Substantia nigra (tissue), 51 donors: ENCODE measurements at places on chromosomes 4 and X.

GRCh38 chr4:175443547-175443946 is 368.5 kb downstream of the GPM6A start:
- DNase-seq = no peak

DNA sequence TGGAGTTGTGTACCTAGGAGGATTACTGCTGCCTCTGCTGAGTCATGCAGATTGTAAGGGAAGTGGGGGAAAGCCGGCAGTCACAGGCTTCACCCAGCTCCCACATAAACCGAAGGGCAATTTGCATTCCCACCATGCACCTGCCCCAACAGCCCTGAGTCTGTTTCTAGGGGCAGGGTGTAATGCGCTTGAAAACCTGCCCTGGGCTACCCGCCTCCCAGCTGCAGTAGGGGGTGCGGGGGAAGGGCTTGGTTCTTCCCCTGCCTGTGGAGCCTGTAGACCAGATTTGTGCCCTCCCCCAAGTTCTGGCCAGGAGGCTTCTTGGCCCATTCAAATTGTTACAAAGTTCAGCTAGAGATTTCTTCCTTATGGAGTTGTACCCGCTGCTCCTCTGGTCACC is 269.2 kb upstream of the DDX53 start:
- no peak for DNase-seq

DNA sequence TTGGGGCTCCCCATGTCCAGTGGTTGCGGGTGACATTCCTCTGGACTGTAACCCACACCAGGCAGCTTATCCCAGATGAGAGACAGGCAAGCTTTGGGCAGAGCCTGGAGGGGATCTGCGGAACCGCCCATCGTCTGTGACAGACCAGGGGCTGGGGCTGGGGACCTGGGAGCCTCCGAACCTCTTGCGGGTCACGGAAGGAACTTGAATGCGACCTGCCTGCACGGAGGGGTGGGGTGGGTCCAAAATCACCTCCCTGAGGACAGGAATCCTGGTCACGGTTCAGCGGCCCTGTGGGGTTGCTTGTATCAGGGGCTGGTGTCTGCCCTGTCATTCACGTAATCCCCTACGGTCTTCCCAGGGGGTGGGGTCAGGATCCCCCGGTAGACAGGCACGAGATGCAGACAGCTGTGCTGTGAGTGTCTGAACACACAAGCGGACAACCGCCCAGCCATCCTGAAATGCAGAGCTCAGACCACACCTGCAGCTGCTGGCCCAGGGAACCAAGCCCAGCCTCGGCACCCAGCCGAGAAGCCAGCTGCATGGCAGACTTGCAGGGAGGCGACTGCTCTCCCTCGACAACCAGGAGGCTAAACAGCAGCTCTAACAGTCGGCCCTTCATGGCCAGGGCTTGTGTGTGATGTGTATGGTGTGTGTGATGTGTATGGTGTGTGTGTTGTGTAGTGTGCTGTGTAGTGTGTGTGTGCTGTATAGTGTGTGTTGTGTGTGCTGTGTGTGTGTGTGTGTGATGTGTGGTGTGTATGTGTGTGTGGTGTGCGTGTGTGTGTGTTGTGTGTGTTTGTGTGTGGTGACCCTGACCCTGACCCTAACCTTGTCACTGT is 105.9 kb upstream of the ADRA2C start:
- DNase-seq = peak; percentile 69

DNA sequence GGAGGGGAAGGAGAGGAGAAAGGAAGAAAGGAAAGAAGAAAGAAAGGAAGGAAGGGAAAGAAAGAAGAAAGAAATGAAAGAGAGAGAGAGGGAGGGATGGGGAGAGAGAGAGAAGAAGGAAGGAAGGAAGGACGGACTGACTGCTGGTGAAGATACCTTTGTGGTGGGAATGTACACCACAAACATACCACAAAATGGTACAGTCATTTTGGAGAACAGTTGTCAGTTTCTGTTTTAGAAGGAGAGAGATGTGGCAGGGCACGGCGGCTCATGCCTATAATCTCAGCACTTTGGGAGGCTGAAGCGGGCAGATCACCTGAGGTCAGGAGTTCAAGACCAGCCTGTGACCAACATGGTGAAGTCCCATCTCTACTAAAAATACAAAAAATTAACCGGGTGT is 40.0 kb upstream of the SHISA3 start:
- no peak for DNase-seq

GRCh38 chr4:98469771-98470170 is 188.6 kb downstream of the TSPAN5 start:
- DNase-seq = no peak

GRCh38 chrX:56468441-56468840 is 95.0 kb upstream of the UBQLN2 start:
- no peak for DNase-seq

GRCh38 chr4:67393699-67394281 is 151.5 kb downstream of the CENPC start:
- no peak for DNase-seq

DNA sequence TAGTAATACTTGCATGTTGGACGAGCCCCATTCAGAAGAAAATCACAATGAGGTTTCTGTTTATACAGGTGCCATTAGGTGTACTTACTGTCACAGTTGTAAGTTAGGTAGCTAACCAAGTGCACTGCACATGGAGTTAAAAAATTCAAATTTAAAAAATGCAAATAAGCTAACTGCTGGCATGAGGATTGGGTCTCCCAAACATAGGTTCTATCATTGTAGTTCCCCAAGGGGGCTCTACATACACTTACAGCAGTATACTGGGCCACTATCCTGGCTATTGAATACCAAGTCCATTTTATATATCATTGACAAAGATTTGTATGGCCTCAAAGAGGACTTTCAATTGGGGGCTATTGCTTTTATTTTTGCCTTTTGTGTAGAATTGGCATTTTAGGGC is 153.4 kb downstream of the FMR1NB start:
- DNase-seq = no peak

GRCh38 chr4:79317711-79318110 is 8.2 kb downstream of the NAA11 start:
- no peak for DNase-seq

- DNase-seq = peak; percentile 17
Measured at GRCh38 chrX:21373637-21374162, 518 bp upstream of the CNKSR2 start.

DNA sequence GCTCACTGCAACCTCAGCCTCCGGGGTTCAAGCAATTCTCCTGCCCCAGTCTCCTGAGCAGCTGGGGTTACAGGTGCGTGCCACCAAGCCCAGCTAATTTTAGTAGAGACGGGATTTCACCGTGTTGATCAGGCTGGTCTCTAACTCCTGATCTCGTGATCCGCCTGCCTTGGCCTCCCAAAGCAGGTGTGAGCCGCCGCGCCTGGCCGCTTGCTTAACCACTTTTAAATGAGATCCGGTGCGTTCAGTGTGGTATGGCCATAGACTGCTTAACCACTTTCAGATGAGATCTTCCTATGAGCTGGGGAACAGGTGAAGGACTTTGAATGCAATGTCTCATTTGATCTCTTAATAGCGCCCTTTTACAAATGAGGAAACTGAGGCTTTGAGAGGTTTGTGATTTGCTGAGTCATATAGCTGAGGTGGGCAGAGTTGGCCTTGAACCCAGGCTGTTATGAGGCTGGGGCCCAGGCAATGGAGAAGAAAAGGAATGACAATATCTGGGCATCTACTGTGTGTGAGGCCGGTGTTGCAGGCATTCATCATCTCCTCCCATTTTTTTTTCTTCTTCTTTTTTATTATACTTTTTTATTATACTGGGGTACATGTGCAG is 41.9 kb upstream of the NSG1 start:
- no peak for DNase-seq

DNA sequence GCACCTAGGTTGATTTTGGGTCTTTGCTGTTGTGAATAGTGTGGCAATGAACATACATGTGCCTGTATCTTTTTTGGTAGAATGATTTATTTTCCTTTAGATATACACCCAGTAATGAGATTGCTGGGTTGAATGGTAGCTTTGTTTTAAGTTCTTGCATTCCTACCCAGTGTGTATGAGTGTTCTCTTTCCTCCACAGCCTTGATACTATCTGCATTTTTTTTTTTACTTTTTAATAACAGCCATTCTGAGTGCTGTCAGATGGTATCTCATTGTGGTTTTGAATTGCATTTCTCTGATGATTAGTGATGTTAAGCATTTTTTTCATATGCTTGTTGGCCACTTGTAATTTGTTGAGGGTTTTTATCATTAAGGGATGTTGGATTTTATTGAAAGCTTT is 351.8 kb upstream of the GNPDA2 start:
- no peak for DNase-seq

DNA sequence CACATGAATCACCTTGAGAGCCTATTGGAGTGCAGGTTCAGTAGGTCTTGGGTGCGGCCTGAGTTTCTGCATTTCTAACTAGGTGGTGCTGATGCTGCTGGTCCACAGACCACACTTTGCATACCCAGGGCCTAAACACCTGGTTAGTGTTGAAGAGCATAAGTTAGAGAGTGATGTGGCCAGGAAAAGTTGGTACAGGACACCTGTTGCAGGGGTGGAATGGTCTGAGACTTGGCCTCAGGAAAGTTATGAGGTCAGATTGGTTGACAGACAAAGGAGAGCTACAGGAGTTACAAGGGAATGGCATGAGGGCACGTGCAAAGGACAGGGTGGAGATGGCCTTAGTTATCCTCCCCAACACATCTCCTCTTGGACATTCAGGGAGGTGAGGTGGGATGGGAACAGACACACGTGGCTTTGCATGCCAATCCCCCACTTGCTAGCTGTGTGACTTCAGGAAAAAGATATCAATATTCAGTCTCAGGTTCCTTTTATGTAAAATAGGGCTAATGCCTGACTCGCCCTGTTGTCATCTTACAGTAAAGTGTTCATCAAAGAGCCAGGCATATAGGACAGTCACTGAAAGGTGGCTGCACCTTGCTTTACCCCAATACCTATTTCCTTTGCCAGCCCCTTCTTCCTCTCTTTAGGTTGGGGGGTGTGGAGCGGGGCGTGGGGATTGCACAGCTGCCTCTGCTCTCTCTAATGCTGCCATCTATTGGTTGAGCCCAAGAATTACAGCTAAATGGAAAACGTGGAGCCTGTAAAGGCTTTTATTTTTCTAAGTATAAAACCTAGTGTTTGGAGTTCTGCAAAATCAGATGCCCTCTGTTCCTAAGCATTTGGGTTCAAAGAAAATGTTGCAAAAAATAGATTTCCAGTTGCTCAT is 47.5 kb downstream of the ATG4A start:
- DNase-seq = no peak

DNA sequence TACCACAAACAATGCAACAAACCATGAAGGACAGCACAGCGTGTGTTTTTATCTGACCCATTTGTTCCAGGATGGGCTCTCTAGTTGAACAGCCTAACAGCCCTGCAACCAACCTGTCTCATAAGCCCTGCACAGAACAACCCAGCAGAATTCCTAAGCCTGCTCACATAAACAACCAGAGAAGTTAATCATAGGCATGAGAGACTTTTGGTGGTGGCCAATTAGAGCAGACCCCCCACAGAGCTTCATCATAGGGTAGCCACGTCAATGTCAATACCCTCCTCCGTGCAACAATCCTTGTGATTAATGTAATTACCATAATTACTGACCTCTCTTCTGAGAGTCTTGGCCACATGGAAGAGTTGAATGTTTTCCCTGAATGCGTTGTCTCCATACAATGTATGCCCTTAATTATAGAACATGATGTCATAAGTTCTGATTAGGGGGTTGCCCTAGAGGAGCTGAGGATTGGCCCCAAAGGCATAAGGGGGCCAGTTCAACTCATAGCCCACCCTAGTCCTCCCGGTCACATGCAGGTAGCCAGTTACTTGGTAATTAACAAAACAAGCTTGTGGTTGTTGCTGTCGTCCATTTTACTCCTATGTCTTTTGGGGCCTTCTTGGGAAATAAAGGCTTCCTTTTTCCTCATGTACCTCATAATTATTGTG is 92.7 kb downstream of the SYNPO2 start:
- no peak for DNase-seq

- DNase-seq = no peak
Measured at GRCh38 chrX:110462957-110463356, 104.3 kb downstream of the RTL9 start.

- no peak for DNase-seq
Measured at GRCh38 chr4:5933116-5933515, 40.2 kb upstream of the CRMP1 start.

GRCh38 chr4:120960656-120961267 is 38.2 kb upstream of the PRDM5 start:
- DNase-seq = no peak

DNA sequence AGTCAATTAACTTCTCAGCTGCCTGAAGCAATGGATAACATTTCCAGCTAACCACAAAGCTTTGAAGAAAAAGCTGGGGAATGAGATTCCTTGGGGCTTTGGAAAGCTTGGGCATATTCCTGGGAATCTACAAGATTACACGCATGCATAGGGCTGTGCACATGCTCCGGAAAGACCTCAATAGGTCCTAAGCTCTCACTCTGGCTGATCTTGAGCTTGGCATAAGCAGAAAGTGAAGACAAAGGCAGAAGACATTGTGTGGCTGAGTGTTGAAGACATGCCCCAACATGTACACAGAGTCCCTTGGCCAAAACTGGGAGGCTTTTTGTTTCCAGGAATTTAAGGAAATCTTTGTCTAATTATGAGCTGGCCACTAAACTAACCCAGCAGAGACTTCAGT is 31.2 kb downstream of the ATG4A start:
- no peak for DNase-seq

DNA sequence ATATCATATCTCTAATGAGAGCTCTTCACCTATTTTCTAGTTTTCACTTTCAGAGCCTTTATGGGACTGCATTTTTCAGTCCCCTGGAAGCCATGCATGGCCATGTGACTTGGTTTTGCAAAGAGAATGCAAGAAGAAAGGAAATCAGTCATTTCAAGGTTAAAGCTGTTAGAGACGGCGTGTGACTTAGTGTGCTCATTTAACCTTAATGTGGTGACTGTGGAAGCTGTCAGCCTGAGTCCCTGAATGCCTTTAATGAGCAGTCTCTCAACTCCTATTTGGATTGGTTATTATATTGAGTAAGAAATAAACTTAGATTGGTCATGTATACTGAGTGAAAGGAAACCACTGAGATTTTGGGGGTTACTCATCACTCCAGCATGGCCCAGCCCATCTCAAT is 212.7 kb downstream of the KCNIP4 start:
- no peak for DNase-seq

DNA sequence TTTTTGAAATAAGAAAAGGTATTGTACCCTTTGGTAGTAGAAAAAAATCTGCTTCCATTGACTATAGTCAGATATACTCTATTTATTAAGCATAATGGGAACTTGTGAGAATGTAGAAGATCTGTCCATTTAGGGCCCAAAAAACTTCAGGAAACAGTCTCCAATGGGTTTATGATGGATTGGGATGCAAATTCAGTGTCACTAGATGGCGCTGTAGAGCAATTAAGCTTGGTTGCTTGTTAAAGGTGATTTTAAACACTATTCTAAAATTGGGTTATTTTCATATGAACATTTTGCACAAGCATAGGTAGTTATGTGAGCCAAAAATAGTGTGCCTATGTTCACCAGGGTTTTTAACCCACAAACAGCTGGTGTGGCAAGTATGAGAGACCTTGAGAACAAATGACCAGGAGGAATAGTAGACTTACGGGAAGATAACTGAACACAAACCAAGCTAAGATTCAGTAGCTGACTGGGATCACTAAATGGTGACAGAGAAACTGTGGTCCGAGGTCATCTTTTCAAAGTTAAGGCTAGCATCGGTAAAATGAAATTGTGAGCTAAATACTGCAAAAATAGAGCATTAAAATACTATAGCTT is 80.3 kb upstream of the LSM6 start:
- DNase-seq = no peak
